Stimulated activated CD8-positive, alpha-beta memory T cell treated with anti-CD3 and anti-CD28 coated beads, Interleukin-4, amount 100 ng/mL, for 1 hour (primary cell): ENCODE measurements at places on chromosomes 1 and 21.

DNA sequence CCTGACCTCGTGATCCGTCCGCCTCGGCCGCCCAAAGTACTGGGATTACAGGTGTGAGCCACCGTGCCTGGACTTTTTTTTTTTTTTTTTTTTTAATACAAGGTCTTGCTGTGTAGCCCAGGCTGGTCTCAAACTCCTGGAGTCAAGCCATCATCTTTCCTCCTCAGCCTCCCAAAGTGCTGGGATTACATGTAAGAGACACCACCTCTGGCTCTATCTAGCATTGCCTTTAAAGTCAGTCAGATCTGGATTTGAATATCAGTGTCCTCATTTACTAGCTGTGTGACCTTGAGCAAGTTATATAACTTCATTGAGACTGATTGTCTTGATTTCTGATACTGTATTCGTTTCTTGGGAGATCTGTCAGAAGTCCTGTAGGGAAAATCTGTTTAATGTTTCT lies 6.6 kb downstream of the MAP3K21 start:
- DNase-seq: no peak

GRCh38 chr1:83747853-83748482 lies 251.0 kb downstream of the TTLL7 start:
- no peak for DNase-seq

DNA sequence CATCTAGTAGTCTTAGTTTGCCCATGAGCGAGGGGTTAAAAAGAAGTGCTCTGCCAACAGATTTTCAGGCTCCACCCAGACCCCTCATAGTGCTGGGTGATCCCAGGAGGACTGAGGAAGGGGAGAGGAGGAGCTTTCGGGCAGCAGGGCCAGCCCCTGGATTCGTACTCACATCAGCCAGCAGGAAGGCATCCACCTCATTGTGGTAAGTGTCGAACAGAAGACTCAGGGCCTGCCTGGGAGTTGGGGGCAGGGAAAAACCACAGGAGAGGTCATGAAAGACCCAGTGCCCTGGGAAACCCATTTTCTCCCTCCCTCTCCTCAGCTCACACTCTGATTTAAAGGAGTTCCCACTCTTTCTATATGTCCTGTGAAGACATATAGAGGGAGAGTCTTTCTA lies 34.9 kb downstream of the PIK3C2B start:
- no peak for DNase-seq

GRCh38 chr1:90220941-90221693 lies 226.2 kb downstream of the ZNF326 start:
- DNase-seq: no peak

- DNase-seq: no peak
Observed at GRCh38 chr21:36761685-36762084, 62.8 kb downstream of the SIM2 start.

DNA sequence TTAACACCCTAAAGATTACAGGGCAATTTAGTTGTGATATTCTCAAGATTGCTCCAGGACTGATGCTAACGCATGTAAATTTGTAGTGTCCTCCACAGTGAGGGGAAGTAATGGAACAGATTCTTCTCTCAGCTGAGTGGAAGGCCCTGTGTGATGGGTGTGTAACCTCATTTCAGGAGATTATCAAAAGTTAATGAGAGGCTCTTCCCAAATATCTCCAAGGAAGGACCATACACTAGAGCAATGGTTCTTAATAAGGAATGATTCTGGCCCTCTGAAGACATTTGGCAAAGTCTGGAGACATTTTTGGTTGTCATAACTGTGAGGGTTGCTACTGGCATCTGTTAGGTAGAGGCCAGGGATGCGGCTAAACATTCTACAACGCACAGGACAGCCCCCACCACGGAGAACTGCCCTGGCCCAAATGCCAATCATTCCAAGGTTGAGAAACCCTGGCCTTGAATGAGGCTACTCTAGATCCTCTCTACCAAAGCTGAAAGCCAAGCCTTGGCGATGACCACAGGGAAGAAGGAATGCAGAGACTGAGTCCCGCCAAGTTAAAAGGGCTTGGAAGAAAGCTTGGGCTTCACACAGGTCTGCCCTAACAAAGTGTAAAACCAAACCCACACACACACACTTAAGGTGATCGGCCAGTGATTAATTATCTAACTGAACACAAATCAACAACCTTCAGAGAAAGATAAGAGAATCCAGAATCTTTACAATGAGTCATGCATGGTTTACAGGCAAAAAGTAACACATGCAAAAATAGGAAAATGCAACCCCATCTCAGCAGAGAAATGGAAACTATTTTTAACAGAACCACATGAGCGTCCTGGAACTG lies 135.8 kb downstream of the SYF2 start:
- no peak for DNase-seq
